Fibroblast of skin of scalp (primary cell): ENCODE measurements at places on chromosomes 2 and 18.
A peak's percentile ranks its signal among the peaks of the same experiment; 100 is the strongest.

DNA sequence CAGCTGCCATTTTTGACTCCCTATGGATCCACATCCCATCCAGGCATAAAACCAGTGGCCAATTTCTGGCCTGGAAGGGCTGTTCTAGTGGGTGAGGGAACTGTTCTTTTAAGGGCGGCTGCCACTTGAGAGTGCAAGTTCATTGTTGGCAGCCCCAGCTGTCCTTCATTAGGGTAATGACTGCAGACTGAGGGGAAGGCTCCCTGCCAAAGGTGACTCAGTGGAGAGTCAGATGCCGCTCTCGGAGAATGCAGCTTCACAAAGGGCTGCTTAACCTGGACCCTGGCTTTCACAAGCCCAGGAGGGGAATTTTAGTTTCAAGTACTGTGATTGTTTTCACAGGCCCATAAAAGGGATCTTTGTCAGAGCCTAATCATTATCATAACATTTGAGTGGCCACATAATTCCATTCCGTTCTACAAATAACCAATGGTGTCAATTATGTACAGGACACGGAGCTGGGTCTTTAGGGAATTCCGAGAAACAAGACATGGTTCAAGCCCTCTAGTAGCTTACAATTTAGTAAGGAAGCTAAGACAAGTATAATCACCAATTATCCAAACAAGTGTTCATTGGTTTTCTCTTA, 235.7 kb downstream of the CDCA7 start:
- peak; percentile 95 for DNase-seq

GRCh38 chr2:69943000-69943842, 18.2 kb downstream of the ASPRV1 start:
- DNase-seq = no peak

- no peak for DNase-seq
Observed at GRCh38 chr2:92073815-92074548, 2797.2 kb upstream of the TEKT4 start.

GRCh38 chr2:128754246-128754724, 435.6 kb upstream of the HS6ST1 start:
- DNase-seq = peak; percentile 30

- no peak for DNase-seq
Observed at GRCh38 chr2:228871012-228871411, 400.1 kb downstream of the PID1 start.

DNA sequence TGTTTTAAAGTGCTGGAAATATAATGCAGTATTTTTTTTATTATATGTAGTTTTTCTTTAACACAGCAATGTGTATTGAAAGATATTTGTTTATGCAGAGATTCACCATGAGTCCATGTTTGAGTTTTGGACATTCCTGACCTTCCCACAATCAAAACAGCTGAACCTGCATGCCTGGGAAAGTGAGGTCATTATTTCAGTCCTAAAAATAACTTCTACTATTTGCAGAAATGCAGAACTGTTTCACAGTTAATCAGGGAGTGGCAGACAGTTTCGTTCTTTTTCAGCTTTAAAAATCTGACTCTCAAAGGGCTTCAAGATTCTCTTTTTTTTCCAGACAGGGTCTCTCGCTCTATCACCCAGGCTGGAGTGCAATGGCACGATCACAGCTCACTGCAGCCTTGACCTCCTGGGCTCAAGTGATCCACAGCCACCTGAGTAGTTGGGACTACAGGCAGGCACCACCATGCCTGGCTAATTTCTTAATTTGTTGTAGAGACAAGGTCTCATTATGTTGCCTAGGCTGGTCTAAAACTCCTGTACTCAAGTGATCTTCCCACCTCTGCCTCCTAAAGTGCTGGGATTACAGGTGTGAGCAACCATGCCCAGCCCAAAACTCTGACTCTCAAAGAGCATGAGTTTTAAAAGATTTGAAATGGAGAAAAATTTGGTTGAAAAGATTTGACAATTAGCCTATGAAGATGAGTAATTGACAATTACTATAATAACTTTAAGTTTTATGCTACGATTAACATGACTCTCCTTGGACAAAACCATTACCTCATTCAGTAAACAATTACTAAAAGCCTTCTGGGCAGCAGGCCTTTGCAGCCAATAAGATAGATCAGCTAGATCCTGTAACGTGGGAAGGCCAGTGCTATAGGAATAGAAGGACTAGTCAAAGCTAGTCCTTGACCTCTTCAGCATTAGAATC, 5.0 kb upstream of the MYL12B start:
- DNase-seq = peak; percentile 79
